ENCODE measurements at places on chromosomes 16 and 17.
A peak's percentile ranks its signal among the peaks of the same experiment; 100 is the strongest.

- DNase-seq = no peak
These were observed 511.1 kb downstream of the CDH13 start for GRCh38 chr16:83137894-83138293.

- no peak for DNase-seq
These were observed 48.6 kb downstream of the SLC39A11 start for GRCh38 chr17:73043686-73044581.

GRCh38 chr17:68963958-68964357 is 8.8 kb upstream of the ABCA8 start:
- DNase-seq = no peak

DNA sequence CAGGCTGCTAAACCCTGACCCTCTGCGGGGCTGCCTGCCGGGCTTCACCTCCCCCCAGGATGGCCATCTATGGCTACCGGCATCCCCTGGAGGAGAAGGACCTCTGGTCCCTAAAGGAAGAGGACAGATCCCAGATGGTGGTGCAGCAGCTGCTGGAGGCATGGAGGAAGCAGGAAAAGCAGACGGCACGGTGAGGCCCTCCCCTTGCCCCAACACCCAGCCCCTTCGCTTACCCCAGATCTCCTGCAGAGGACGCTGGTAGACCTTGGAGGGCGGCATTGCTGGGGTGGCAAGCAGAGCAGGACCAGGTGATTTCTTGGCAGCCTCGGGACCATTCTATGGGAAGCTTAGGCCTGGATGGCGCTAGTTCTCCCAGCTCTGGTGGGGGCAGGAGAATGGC is 24.5 kb downstream of the ABCC3 start:
- DNase-seq = no peak

DNA sequence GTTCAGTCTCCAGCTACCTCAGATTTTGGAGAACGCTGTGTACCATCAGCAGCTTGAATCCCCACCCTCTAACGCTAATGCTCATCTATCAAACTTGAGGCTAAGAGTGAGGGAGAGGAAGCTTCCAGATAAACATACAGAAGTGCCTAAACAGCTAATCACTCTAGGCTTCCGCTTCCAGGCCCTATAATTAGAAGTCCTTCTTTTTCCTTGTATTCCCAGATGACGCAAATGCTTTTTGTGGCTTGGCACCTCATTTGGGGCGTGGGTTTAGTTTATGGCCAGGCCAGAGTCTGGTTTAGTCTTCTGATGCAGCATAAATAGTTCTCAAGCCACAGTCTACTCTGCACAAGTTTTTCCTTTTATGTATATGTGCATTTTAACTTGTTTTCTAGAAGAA is 263.4 kb downstream of the BCAS3 start:
- DNase-seq = peak; percentile 49

- no peak for DNase-seq
These were observed 12.1 kb downstream of the NHERF1 start for GRCh38 chr17:74760404-74761105.

DNA sequence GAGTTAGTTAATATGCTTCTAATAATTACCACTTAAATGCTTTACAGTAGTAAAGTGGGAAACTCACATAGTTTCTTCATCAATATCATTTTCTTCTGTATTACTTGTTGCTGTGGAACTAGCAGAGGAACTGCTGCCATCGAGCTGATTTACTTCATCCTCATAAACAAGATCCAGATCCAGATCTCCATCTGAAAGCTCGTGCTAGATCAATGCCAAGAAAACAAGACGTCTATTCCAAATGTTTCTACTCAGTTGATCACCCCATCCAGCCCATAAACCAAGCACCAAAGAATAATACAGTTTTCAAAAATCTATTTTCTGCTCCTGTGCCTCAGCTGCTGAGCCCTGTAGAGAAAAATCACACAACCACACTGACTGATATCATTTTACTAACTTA is 59.1 kb downstream of the TRIM37 start:
- DNase-seq = no peak

Measured in hepatocyte (in vitro differentiated cells).